Mesothelial cell of epicardium (in vitro differentiated cells): ENCODE measurements at places on chromosomes 4 and X.

- no peak for DNase-seq
Observed at GRCh38 chr4:183455431-183456195, 11.2 kb downstream of the CDKN2AIP start.

- DNase-seq = no peak
Observed at GRCh38 chr4:6420036-6420435, 52.4 kb downstream of the PPP2R2C start.

GRCh38 chrX:11509786-11510185 lies 155.9 kb downstream of the ARHGAP6 start:
- DNase-seq = no peak

DNA sequence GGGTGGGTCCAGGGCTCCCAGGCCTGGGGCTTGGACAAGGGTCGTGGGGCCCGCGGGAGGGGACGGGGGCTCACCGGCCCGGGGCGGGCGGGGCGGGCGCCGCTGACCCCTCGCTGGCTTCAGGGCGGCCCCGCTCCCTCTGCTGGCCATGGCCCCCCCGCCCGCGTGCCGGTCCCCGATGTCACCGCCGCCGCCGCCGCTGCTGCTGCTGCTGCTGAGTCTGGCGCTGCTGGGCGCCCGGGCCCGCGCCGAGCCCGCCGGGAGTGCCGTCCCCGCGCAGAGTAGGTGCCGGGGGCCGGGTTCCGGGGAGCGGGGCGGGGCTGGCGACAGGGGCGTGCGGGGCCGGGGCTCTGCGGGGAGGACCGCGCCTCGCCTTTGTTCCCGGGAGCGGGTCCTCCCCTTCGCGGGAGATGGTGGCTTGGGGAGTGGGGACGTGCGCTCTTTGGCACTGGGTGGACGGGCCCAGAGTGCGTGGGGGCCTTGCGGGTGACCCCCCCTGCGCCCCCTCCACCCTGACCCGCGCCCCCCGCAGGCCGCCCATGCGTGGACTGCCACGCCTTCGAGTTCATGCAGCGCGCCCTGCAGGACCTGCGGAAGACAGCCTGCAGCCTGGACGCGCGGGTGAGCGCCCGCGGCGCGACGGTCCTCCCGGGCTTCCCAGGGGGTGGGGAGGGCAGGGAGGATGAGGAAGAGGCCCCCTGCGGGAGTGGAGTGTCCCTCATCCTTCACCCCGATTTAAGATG lies 16.8 kb upstream of the NAT8L start:
- no peak for DNase-seq

DNA sequence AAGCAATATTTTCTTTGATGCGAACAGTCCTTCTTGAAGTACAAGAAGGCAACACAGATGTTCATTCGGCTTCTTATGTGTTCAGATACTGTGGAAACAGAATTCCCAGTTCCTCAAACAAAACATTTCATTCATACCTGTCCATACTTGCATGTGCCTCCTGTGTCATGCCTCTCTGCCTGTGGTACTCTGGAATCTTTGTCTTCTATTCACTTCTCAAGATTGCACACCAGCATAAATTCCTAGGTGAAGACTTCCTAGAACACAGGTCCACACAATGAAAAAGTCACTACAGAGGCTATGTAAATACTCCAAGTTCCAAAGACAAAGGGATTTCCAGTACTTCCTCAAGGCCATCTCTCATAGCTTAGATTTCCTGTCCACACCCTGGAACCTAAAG lies 367.2 kb downstream of the AFF2 start:
- no peak for DNase-seq

- no peak for DNase-seq
Observed at GRCh38 chr4:41294445-41295062, 37.8 kb downstream of the UCHL1 start.

DNA sequence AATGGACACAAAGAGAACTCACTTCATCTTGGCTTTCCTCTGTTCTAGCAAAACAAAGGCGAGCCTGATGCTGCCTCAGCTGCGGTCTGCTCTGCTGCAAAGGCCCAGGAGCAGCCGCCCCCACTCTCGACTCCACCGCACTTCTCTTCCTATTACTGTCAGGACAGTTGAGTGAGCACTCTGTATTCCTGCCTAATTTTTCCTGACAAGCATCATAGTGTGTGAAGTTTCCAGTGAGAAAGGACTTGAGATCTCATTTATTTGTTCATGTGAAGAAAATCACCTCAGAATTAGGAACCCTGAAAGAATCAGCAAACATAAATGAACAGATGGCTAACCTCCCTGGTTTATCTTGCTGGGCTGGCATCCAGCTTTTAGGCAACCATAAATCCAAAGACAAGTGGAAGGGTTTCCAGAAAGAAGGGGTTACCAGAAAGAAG lies 15.6 kb downstream of the SCARB2 start:
- DNase-seq = peak; percentile 48

GRCh38 chr4:176467001-176467400 lies 147.2 kb downstream of the SPCS3 start:
- DNase-seq = no peak

- no peak for DNase-seq
Observed at GRCh38 chr4:22478426-22478825, 37.4 kb downstream of the ADGRA3 start.

- DNase-seq = no peak
Observed at GRCh38 chr4:181957088-181957487, 286.1 kb upstream of the TENM3 start.

DNA sequence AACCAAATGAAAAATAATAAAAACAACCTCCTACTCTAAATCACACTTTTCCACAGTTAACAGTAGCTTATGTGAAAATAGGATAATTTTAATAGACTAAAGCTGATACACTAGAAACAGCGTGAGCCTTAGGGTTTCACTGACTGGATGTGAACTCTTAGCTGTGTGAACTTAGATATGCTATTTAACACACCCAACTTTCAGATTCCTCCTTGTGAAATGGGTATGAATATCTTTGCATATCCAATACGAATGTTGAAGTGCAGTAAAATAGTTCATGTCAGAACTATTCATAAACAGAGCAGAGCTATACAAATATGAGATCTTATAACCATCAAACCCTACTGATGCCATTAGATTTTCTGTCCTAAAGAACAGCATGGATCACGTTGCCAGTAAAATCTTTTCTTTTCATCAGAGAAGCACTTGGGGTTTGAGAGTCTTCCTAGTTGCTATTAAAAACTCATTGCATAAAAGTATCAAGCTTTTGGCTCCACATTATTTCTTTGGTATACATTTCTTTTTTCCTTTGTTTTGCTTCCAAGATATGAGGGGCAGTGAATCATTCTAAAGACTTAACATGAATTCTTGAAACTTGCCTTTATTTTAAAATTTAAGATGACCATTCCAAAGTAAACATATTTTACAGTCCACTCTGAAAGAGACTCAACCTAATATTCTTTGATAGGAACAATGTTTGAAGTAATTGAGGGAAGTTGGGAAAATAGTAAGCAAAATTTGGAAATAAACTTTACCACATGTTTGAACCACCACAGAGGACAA lies 102.4 kb downstream of the CPE start:
- no peak for DNase-seq

DNA sequence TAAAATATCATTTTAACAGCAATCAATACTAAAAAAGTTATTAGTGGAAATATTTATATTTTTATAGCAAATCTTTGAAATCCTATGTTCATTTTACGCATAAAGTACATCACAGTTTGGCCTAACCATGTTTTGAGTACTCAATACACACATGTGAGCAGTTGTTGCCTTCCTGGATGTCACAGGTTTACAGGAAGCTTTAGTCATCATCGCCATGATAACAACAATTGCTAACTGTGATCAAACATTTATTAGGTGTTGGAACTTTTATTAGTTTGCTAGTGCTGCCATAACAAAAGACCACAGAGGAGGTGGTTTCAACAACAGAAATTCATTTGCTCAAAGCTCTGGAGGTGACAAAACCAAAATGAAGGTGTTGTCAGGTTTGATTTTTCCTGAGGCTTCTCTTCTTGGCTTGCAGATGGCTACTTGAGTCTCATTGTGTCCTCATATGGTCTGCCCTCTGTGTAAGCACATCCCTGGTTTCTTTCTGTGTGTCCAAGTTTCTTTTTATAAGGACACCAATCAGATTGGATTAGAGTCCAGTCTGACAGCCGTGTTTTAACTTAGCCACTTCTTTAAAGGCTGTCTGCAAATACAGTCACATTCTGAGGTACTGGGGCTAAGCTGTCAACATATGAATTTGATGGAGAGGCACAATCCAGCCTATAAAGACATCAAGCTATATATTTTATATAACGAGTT lies 43.1 kb upstream of the BOD1L1 start:
- DNase-seq = no peak

- no peak for DNase-seq
Observed at GRCh38 chr4:185723631-185724260, 88.2 kb downstream of the SORBS2 start.

- DNase-seq = no peak
Observed at GRCh38 chr4:78596111-78596742, 44.7 kb downstream of the ANXA3 start.

DNA sequence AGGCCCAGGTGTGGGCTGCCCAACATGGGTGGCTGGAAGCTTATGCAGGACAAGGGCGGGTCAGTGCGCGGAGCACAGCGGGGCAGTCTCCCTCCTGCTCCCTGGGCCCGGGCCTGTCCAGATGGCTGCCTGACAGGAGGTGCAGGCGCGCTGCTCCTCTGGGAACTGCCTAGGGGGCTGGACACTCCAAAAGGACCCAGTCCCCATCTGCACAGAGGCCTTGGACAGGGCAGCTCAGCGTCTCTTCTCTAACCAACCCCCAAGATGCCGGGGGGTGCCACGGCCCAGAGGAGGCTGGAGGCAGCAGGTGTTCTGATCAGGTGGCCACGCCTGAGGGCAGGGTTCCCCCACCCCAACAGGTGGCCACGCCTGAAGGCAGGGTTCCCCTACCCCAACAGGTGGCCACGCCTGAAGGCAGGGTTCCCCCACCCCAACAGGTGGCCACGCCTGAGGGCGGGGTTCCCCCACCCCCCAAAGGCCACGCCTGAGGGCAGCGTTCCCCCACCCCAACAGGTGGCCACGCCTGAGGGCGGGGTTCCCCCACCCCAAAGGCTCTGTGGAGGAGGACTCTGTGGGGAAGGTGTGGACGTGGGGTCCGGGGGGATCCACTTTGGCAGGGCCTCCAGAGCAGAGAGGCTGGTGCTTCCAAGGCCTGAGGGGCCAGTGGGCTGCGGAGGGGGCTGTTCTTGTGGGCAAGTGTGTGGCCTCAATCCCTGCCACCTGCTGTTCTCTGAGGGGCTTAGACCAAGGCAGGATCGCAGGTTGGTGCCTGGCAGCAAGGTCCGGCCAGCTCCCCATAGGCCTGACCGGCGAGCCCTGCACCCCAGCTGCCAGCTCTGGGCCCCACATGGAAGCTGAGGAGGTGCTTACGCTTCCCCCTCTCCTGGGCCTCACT lies 36.1 kb downstream of the CPLX1 start:
- no peak for DNase-seq

GRCh38 chrX:129705377-129705925 lies 33.3 kb upstream of the XPNPEP2 start:
- DNase-seq = no peak

- DNase-seq = no peak
Observed at GRCh38 chr4:2768124-2768523, 12.0 kb upstream of the TNIP2 start.

GRCh38 chrX:81286608-81287007 lies 84.7 kb downstream of the SH3BGRL start:
- no peak for DNase-seq

- DNase-seq = no peak
Observed at GRCh38 chrX:100648458-100649417, 4.7 kb downstream of the SRPX2 start.

DNA sequence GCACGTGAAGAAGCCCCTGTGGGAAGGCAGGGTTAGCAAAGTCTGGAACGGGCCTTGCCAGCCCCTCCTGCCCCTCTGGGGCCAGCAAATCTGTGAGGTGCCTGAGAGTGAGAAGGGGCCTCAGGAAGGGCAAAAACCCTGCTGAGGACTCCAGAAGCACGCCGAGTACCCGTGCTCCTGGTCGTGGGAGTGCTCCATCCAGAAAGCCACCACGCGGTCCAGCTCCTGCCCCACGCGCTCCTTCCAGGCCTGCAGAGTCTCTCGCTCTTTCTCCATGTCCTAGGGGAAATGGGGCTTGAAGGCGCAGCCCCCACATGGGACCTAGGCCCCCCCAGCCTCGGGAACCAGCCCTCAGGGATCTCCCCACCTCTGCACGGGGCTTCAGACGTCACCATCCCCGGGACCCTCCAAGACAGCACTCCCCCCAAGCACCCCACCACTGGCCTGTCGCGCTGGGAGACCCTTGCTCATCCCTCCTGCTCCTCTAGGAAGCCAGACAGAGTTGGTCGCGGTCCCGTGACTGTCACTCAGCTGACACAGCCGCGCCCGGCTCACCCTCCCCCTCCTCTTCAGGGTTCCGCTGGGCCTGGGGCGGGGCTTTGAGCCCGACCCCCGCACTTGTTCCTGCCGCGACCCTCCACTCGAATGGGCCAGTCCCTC lies at the start of gene RENBP:
Gene RENBP, minus strand, starts transcription at position 504 of the 660 bp plus-strand sequence. Its CDS starts 33 bp downstream, at position 471.
- DNase-seq = no peak

DNA sequence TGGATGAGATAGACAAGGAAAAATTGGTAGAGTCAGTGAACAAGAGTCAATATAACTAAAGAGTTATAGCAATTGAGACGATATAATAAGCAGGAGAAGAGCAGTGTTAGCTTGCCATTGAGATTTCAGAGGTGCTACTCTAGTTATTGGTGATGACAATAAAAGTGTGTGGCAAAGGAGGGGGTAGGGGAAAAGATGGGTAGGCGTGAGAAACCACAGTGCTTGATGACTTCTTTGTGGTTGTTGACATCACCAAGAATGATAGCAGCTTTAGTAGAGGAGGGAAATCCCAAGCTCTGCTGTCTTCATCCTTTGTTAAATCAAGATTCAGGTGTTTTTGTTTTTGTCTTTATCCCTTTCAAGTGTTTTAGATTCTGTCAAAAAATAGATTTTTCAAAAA lies 179.9 kb upstream of the PPP3CA start:
- DNase-seq = no peak

- no peak for DNase-seq
Observed at GRCh38 chrX:68114573-68115129, 318.6 kb downstream of the OPHN1 start.

GRCh38 chr4:150094676-150095075 lies 16.4 kb downstream of the DCLK2 start:
- no peak for DNase-seq

GRCh38 chr4:79682801-79683530 lies 274.9 kb upstream of the GK2 start:
- DNase-seq = no peak

DNA sequence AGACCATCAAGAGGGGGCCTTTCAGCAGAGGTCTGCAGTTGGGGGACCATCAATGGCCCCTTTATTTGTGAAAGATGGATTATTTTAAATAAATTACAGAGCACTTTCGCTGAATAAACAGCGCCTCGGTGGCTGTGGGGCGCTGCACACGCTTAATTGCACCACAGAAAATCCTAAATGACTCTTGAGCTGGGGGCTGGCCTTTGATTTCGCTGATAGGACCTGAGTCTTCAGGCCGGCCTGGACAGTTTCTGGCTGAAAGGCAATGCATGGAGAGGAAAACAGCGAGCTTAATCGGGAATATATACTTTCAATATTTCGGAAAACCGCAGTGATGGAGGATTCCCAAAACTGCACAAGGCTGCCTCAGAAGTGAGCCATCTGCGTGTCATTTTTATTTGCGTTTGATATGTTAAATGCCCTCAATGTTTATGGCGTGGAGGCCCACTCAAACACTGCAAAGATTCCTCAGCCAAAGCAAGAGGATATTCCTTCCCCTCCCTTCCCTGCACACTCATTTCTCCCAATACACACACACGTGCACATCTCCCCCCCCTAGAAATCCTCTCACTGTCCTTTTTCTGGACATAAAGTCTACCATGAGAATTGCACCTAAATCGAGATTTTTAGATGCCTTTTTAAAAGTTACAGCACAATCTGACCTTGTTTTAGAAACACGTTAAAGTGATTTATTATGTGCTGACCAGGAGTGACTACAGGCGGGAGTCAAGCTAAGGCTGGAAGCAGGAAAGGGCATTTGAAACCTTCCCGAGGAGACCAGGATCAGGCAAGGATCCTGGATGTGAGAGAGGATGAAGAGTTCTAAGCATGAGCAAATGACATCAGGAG lies 340.7 kb downstream of the RAB28 start:
- DNase-seq = no peak
